Activated CD4-positive, alpha-beta T cell treated with anti-CD3 and anti-CD28 coated beads for 48 hours (primary cell): ENCODE measurements at places on chromosomes 5 and 9.

GRCh38 chr9:80691229-80691628, 998.1 kb downstream of the TLE1 start:
- DNase-seq, result no peak

- no peak for DNase-seq
Observed at GRCh38 chr5:172692981-172693380, 51.9 kb downstream of the NEURL1B start.

DNA sequence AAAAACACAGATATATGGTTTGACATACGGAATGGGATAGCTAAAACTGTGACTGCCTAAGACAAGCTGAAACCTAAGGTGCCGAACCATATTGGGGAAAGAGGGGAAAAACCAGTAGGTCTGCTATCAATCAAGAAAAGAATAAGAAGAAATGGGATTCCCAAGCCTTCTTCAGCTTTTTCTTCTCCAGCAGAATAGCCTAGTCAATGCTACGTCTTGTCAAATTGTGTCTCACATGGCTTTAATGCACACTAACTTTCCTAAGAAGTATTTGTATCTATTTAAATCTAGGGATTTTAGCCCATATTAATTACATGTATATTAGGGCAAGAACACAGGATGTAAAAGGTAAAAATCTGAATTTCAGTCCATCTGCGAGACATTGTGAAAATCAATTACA, 797 bp upstream of the FBXO38 start:
- DNase-seq, result no peak

GRCh38 chr5:148729182-148729581, 74.9 kb upstream of the HTR4 start:
- no peak for DNase-seq

DNA sequence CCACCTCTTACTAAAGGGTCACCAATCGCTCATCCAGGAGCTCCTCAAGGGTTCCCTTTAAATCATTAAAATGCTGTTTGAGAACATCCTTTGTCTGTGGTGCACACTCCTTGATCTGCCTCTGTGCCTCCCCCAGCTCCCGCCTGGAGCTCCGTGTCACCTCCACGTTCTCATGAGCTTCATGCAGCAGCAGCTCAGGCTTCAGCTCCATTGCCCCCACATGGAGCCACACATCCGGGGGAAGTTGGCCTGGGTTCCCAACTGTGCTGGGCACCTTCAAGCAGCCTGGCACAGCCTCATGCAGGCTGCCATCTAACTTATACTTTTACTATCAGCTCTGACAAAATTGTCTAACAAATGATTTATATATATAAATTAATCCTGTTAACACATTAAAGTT, 585.8 kb upstream of the FAM174A start:
- no peak for DNase-seq

- no peak for DNase-seq
Observed at GRCh38 chr9:3043369-3043768, 199.5 kb upstream of the PUM3 start.

DNA sequence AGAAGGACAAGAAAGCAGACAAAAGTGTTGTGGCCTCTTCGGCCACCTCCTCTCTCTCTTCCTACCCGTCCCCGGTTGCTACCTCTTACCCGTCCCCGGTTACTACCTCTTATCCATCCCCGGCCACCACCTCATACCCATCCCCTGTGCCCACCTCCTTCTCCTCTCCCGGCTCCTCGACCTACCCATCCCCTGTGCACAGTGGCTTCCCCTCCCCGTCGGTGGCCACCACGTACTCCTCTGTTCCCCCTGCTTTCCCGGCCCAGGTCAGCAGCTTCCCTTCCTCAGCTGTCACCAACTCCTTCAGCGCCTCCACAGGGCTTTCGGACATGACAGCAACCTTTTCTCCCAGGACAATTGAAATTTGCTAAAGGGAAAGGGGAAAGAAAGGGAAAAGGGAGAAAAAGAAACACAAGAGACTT, 2.4 kb downstream of the EGR1 start:
- no peak for DNase-seq

GRCh38 chr5:178439493-178440180, 150.6 kb downstream of the COL23A1 start:
- DNase-seq, result no peak

DNA sequence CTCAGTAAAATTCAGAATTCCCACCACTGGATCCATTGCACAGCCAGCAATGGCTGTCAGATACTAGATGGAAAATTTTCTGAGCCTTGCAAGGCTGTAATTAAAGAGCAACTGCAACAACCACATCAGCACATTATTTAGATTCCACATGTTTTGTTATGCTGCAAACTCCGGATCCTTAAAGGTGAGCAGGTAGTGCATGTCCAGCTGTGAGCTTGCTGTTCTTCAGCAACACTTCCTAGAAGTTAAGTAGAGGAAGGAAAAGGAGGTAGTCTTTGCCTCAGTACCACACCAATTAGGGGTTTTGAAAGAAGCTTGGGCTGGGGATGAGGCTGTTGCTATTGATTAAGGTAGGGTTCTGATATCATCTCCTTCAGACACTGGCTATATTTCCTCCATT, 144.3 kb downstream of the AUH start:
- DNase-seq, result no peak

DNA sequence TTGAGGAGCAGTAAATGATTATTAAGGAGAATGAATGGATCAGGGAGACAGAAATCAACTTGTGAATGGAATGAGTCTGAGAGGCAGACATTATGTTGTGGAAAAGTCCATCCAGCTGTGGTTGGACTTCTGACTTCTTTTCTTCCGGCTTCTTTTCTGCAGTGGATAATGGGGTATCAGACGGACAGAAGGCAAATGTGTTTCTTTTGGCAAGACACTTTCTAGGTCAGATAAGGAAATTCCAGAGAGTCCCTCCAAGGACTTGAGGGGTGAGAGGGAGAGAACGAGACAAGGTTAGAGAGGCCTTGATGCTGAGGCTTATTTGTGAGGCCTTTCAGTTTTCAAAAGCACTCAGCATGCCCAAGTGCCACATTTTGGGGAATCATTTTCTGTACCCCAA, 17.1 kb upstream of the GRHPR start:
- DNase-seq, result no peak

DNA sequence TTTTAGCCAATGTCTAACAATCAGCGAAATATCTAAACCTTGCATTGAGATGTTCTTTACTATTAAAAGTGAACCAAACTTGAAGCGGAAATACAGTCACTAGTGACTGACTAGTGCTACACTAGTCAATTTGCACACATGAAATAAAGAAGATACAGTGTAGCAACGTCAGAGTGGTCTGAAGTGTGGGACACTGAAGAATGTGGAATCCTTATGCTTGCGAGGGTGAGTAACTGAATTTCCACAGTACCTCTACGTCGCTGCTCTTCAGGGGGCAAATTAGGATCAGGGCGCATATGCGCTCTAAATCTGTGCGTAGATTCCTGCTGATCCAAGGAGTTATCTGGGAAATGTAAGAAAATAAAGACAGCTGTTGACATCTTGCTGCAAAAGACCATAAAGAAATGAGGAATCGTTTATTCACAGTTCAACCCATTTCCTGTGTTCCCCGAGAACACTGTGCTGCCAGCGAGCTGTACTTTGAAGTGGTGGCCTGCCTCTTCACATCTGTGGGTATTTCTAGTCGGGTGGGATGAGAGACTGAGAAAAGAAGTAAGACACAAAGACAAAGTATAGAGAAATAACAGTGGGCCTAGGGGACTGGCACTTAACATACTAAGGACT, 39.8 kb upstream of the FLT4 start:
- peak; percentile 61 for DNase-seq

DNA sequence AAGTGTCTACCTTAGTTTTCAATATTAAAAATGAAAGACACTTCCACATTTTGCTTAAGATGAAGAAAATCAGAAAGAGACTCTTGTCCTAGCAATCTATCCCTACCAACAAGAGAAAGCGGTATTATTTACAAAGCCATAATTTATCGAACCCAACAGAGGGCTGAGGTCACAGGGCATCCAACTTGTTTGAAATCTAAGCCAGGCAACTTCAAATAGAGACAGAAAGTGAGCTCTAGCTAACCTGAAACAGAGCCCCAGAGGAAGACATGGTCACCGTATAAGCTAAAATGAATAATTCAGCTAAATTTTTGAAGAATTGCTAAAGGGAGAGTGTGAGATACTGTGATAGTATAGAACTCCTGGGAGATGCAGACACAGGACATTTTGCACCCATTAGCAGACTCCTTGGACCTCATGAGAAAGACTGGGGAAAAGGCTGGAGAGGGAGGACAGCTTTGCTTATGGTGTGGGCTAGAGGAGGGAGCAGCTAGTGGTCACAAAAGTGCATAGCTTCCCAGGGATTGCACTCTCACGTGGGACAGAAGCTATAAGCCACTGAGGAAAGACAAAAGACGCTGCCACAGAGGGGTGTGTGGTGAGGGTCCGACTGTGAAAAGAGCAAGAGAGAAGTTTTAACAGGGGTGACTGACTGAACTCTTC, 624.2 kb upstream of the GRIN3A start:
- DNase-seq, result no peak

- DNase-seq, result no peak
Observed at GRCh38 chr9:99916650-99917049, 10.2 kb downstream of the STX17 start.

GRCh38 chr5:1593903-1594356, 70.2 kb upstream of the LPCAT1 start:
- DNase-seq, result peak; percentile 4

GRCh38 chr5:14726066-14726838, 61.7 kb downstream of the OTULIN start:
- no peak for DNase-seq

DNA sequence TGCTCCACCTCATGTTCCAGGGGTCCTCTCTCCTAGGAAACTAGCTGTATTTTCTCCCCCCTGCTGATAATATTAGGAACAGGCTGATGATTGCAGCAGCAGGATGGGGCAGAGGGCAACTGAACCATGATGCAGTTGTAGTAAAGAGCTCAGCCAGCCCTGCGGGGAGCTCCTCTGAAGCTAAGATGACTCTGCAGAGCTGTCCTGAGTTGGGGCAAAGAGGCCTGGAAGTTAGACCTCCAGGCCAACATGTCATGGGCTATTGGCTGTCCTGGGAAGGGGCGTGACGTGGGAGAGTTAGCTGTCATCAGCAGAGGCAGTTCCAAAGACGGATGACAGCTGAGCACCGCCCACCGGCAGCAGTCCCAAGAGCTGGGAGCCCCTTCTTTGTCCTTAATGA, 6.6 kb upstream of the FBP1 start:
- no peak for DNase-seq

DNA sequence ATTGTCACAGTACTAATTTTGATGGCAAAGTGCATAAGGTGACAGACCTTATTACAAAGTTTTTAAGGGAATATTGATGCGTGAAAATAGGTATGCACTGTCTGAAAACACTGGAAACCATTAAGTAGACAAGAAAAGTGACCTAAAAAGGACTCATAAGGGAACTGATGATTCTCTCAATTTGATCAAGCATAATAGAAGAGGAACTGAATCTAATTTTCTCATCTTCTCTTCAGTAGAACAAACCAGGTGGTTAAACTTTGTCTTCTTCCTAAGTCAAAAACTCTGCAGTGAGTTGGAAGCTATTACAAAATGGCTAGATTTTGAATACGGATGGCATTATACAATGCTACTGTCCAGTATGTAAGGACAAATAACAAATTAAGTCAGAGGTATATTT, 53.4 kb downstream of the RNF145 start:
- no peak for DNase-seq

DNA sequence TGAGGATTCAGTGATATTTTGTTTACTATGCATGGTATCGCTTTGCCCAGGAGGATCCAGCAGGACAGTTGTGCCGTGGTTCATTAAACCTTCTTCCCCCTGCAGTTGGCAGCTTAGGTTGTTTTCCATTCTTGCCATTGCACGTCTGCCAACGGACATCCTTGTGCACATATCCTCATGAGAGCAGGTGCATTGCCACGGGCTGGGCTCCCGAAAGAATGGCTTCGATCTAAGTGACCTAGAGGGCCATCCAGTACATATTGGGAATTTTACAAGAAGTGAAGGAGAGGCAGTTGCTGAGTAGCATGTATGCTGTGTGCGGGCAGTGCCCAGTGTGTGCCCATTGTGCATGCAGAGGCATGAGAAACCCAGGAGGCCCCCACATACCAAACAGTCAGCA, 22.1 kb downstream of the HRH2 start:
- DNase-seq, result no peak

DNA sequence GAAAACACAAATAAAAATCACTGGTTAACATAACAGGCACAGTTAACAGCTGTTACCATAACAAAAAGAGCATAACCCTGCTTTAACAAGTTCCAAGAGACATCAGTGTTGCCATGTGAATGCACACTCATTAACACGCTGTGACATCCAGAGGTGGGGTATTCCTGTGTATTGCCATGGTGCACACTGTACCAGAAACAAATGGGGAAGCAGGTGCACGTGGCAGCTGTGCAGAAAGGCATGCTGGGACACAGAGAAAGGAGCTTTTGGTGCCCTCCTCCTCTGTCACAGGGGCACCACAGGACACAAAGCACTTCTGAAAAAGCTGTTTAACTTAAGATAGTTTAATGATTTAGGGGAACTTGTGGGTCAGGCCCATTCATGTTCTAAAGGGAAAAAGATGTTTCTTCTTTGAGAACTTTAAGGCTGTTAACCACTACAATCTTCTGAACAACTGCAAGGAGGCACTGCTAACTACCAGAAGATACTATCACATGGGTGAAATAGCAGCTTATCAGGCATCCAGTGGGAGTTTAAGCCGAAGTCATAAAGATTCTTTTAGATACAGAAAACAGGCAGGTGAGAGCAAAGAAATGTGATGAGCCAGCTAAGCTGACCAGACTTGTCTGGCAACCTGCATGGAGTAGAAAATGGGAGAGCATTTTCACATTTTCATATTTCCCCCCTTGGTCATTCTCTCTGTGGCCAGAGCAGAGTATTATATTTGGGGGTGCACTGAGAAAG, 56.4 kb upstream of the GOLPH3 start:
- no peak for DNase-seq

DNA sequence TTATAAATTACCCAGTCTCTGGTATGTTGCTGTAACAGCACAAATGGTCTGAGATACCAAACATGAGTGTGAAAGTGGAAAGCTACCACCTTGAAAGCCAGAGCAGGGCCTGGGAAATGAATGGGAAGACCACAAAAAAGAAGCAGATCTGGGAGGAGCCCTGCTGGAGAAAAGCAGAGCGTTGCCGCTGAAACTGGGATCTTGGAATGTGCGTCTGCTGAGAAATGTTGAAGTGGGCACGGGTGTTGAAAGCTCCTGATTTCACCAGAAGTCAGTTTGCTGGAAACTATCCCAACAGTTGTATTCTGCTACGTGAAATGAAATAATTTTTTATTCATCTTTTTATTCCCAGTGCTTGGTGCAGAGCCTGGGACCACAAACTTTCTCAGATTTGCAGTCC, 40.0 kb downstream of the NUDT12 start:
- no peak for DNase-seq
